Keratinocyte (primary cell): ENCODE measurements at places on chromosomes 7 and 10.
A peak's percentile ranks its signal among the peaks of the same experiment; 100 is the strongest.

DNA sequence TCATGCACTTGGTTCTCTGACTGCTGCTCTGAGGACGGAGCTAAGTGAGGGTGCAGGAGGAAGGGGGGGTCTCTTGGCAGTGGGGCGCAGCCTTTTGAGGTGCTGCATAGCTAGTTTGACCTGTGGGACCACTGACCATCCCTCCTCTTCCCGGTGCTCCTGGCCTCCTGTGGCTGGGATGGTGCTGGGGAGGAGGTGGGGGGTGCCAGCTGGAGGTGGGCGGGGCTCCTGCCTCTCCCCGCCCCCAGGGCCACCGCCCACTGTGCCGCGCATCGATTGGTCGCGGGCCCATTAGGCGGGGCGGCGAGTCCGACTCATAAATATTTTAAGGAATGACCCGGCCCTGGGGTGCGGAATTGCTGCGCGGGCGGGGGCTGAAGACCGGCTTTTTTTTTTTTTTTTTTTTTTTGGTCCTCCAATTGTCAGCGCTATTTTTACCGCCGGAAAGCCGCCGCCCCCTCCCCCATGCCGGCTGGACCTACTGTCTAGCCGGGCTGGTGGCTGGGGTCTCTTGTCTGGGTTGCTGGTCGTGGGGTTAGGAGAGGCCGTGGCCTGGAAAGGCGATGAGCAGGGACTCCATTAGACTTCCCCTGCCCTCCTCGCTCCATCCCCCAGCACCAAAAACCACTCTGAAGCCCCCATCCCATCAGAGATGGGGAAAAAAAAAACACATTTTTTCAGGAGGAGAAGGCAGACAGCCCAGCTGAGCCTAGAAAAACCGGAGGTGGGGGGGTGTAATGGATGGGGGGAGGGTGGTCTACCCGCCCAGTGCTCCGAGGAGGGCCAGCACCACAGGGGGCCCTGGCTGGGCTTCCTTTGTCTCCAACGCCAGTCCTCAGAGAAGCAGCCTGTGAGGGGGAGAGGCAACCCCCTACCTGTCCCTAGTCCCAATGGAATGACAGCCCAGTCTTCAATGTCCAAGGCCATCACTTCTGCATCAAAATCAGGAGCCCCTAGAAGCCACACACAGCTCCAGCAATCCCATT lies 6.4 kb downstream of the SH2B2 start:
- H3K4me1 ChIP-seq, result no peaks in the 10 kb centered on the region
- no peak for DNase-seq
- no peaks in the 10 kb centered on the region for H3K36me3 ChIP-seq
- peaks cover 5% of the 10 kb centered on the region for H3K27me3 ChIP-seq
- H3K27ac ChIP-seq, result no peak overlapping the region

DNA sequence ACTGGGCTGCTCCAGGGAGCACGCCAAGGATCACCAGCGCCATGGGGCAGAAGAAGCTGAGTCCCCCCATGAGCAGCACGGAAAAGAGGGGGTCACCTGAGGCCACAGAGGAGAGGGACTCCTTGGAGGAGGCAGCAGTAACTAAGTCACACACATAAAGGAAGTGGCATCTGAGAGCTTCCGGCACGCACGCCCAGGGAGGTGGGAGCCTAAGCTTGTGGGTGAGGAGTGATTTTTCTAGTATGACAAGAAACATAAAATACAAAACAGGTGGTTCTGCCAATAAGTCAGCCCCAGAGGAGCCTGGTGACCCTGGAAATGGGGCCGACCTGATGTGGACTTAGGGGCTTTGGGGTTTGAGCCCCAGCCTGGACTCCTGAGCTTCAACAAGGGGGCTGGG lies 60.8 kb downstream of the CARD11 start:
- no peaks in the 10 kb centered on the region for H3K4me1 ChIP-seq
- no peaks in the 10 kb centered on the region for H3K36me3 ChIP-seq

DNA sequence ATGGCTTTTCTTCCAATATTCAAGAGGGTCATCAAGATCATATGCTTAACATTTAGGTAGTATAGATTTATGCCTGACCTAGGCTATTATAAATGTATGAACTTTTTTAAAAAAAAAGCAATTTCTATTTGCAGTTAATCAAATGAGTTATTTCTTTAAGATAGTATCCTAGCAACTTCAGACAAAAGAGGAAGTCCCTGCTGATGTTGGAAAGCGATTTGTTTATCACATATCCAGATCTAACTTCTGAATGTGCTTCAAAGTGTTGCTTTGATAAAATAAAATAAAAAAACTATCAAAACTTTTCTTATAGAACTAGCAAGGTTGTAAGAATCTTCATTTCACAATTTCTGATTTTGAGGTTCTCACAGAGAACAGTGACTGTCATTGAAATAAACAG lies 401.9 kb upstream of the PHF14 start:
- H3K4me1 ChIP-seq, result no peaks in the 10 kb centered on the region
- no peak overlapping the region for H3K27ac ChIP-seq
- no peaks in the 10 kb centered on the region for H3K36me3 ChIP-seq
- no peak overlapping the region for H3K4me3 ChIP-seq

DNA sequence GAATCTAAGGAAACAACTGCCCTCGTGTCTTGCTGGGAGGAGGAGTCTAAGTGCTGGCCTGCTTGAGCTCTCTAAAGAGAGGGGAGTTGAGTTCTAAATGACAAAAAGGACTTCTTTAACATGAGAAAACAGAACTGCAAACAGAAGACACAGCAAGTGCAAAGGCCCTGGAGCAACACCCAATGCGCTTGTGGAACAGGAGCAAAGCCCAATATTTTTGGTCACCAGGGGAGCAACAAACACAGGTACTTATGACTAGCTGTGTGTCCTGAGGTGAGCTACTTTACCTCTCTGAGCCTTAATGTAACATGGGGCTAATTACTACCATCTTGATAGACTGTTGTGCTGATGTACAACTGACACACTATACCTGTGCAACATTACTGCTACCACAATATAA lies 634.3 kb downstream of the PARD3 start:
- DNase-seq, result no peak
- peaks cover 4% of the 10 kb centered on the region for H3K4me1 ChIP-seq
- H3K4me3 ChIP-seq, result no peak overlapping the region
- no peaks in the 10 kb centered on the region for H3K27me3 ChIP-seq
- no peaks in the 10 kb centered on the region for H3K36me3 ChIP-seq

GRCh38 chr10:122199070-122199469 lies 72.0 kb upstream of the BTBD16 start:
- no peak overlapping the region for H3K27ac ChIP-seq
- no peak for DNase-seq
- no peak overlapping the region for H3K4me3 ChIP-seq
- no peaks in the 10 kb centered on the region for H3K27me3 ChIP-seq
- no peaks in the 10 kb centered on the region for H3K4me1 ChIP-seq
- H3K36me3 ChIP-seq, result peaks cover 11% of the 10 kb centered on the region

DNA sequence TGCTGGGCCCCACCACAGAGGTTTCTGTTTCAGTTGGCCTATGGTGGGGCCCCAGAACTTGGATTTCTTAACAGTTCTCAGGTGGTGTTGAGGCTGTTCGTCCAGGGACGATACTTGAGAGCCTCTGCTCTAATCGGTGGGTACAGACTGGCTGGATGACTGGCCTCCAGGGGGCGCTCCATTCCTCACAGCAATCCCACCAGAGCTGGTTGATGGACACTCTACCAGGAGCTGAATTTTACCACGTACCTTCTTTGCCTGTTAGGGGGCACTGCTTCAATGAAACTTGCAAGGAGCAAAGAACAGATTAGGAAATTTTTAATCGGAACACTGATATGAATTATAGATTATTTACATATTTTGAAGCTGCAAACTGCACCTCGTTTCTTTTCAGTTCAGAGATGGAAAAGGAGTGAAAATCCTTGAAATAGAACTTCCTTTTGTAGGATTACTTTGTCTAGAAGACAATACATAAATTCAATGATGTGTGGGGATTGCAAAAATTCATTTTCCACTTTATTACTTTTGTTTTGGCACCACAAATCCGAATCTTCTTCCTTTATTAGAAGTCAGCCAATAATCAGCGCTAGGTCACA lies 44.8 kb downstream of the KBTBD2 start:
- DNase-seq, result peak; percentile 48
- no peak overlapping the region for H3K4me3 ChIP-seq
- H3K4me1 ChIP-seq, result peaks cover 3% of the 10 kb centered on the region
- H3K27ac ChIP-seq, result no peak overlapping the region
- H3K27me3 ChIP-seq, result no peaks in the 10 kb centered on the region

GRCh38 chr7:151705636-151706276 lies 171.2 kb downstream of the PRKAG2 start:
- no peaks in the 10 kb centered on the region for H3K27me3 ChIP-seq
- H3K36me3 ChIP-seq, result no peaks in the 10 kb centered on the region
- peaks cover 17% of the 10 kb centered on the region for H3K4me1 ChIP-seq
- H3K4me3 ChIP-seq, result no peak overlapping the region
- no peak overlapping the region for H3K27ac ChIP-seq

- no peak overlapping the region for H3K4me3 ChIP-seq
- no peak for DNase-seq
- no peaks in the 10 kb centered on the region for H3K36me3 ChIP-seq
- H3K27me3 ChIP-seq, result no peaks in the 10 kb centered on the region
Observed at GRCh38 chr7:116283595-116284204, 73.4 kb downstream of the TES start.

- H3K36me3 ChIP-seq, result peaks cover 1% of the 10 kb centered on the region
- H3K4me1 ChIP-seq, result peaks cover 5% of the 10 kb centered on the region
- no peak overlapping the region for H3K4me3 ChIP-seq
- no peak for DNase-seq
- H3K27me3 ChIP-seq, result no peaks in the 10 kb centered on the region
Observed at GRCh38 chr7:130048906-130049305, 2.3 kb downstream of the ZC3HC1 start.

DNA sequence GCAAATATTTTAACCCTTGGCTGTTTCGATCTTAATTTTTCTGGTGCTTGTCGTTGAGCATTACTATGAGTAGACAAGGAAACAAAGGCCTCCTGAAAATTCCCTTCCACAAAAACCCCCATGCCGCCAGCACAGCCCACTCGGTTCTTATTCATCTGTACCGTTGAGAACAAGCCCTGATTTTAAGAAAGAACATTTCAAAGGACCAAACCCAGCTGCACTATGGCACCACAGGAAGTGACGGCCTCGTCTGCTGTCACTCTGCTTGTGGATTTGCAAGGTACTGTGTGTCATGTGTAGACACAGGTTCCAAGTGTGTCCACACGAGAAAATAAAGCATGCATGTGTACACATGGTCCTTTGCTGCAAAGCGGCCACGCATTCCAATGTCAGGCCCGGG lies 285.2 kb downstream of the DNAJB6 start:
- no peak for DNase-seq
- no peaks in the 10 kb centered on the region for H3K4me1 ChIP-seq
- H3K27ac ChIP-seq, result no peak overlapping the region
- H3K27me3 ChIP-seq, result no peaks in the 10 kb centered on the region

DNA sequence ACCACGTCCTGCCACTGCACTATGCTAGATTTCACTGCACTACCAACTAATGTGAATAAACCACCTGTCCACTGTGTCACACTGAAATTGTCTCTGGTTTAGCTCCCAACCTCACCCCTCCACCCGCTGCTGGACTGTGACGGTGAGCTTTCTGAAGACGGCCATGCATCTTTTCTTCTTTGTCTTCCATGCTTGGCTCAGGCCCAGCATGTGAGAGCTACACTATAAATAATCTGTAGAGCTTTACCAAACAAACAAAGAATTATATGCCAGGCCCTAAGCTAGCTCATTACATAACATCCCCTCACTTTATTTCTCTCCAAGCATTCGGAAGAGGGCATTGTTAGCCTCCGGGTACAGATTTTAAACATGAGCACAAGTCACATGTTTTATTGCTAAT lies 633.2 kb downstream of the TNS3 start:
- no peaks in the 10 kb centered on the region for H3K4me1 ChIP-seq
- no peak overlapping the region for H3K4me3 ChIP-seq
- no peaks in the 10 kb centered on the region for H3K36me3 ChIP-seq
